HFFc6 (cell line): ENCODE measurements at places on chromosomes 5 and 9.
A peak's percentile ranks its signal among the peaks of the same experiment; 100 is the strongest.

- no peak for DNase-seq
Measured at GRCh38 chr5:169150108-169150507, 150.8 kb downstream of the SLIT3 start.

- DNase-seq = no peak
Measured at GRCh38 chr9:14298601-14299022, 15.3 kb downstream of the NFIB start.

DNA sequence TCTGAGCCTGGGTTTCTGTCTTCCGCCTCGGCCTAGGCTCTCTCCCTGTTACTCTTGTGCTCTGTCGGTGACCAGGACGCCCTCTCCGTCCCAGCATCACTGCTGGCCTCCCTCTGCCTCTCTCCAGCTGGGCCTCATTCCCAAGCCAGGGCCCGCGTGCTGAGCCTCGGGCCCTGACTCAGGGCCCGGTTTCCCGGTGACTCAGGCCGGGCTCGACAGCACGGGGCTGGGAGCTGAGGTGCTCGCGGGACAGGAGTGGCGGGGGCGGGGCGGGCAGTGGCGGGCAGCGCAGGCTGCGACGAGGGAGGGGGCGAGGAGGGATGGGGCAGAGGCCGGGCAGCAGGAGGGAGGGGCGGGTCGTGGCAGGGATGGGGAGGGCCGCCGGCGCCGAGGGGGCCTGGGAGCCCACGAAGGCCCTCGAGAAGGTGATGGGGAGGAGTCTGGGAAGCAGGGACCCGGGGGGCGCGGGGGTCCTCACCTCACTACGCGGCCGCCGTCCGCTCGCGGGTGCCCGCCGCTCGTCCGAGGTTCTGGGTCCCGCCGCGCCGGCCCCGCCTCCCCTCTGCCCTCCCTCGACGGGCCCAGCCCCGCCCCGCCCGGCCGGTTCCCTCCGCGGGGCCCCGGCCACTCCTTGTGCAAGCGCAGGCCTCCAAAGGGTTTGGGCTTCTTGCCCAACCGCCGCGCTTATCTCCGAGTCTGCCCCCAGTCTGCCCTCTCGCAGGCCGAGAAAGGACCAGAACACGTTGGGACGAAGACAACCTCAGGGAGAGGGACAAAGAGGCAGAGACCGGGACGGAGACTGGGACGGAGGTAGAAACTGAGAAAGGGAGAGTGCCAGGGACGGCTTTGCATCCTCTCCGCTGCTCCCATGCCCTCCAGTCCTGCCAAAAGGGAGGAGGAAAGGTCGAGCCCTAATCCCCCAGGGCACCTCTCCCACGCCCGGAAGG lies at the start of gene ARAP3:
TSS of gene ARAP3 (minus strand) at position 536 of the 947 bp plus-strand sequence. CDS start 1,744 bp downstream, outside the sequence.
- DNase-seq = peak; percentile 72

DNA sequence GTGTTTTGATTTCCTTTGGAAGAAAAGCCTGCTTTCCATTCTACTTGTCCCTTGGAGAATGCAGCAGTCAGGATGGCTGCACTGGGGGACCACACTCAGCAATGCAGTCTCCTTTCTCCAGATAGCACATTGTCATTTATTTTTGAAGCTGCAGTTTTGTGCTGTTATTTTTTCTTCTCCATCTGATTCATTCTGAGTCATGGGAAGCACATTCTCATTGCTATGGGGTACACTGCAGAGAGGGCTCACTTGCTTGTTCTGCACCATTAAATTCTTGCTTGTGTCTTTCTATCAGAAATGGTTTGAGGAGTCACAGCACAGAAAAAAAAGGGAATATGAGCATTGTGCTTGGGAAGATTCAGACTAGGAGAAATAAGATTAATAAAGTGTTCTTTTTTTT lies 39.7 kb upstream of the POC5 start:
- DNase-seq = no peak

DNA sequence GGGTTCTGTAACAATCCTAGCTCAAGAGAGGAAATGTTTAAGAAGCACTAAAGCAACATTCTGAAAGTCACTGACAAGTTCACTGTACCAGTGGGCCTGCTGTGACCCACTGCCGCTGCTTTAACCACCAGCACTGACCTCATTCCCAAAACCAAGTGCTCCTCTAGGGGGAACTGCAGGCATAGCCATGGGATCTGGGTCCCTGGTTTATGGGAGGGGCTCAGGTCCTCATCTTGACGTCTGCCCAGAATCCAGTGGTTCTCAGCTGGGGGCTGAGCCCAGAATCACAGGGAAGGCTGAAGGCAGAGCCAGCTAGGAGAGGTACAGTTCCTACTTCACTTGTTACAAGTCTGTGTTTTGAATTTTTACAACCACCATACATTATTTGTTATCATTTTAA lies 36.1 kb upstream of the SLC2A8 start:
- no peak for DNase-seq

GRCh38 chr5:131649161-131649560 lies 14.1 kb upstream of the RAPGEF6 start:
- DNase-seq = peak; percentile 44

GRCh38 chr5:178642351-178642909 lies 15.6 kb upstream of the CLK4 start:
- peak; percentile 91 for DNase-seq

- no peak for DNase-seq
Measured at GRCh38 chr9:90107040-90107725, 502.4 kb downstream of the GADD45G start.

DNA sequence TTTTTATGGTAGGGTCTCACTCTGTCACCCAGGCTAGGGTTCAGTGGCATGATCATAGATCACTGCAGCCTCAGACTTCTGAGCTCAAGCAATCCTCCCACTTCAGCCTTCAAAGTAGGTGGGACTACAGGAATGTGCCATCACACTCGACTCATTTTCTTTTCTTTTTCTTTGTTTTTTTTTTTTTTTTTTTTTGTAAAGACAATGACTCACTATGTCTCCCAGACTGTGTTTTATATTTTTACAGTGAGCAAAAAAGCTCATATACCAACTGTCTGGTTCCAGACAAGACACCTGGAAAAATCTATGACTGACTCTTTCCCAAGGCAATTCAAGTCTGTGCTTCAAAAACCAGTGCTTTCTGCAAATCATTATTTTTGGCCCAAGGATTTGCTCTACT lies 10.8 kb upstream of the FOXD1 start:
- DNase-seq = no peak

GRCh38 chr5:10726913-10727517 lies 34.0 kb downstream of the DAP start:
- DNase-seq = no peak

DNA sequence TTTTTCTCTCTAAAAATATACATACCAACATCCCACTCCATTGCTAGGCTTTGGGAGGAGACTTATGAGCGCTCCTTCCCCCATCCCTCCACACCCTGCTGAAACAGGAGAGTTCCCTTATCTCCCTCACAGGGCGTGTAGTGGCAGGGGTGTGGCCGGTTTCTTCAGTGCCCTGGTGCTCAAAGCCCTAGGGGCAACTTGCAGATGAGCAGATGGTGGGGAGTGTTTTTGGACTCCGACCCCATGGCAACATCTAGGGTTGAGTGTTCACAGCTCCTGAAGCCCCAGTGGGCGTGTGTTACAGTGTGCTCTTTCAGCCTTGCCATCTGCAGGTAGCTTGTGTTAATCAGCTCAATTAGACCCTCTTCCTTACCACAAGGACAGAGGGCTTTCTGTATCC lies 409.5 kb downstream of the MAT2B start:
- DNase-seq = no peak

- no peak for DNase-seq
Measured at GRCh38 chr5:16382047-16382446, 83.6 kb downstream of the ZNF622 start.

DNA sequence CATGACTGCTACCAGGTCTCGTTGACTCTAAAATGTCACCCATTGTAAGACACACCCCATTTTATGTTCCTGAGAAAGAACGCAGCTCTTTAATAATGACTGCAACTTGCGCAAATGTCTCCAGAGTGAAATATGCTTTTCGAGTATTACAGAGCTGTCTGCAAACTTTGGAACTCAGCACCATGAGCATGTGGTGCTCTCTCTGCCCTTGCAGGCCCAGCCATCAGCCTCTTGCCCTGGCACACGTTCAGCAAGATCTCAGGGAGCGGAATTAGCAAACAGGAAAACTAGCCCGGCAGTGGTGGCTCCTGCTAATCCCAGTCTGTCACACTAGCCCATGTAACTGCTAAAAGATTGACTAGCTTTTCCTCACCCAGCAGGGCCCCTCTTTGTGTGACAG lies 114.5 kb upstream of the SLC1A3 start:
- no peak for DNase-seq

GRCh38 chr5:172768573-172769341 lies 2.2 kb downstream of the DUSP1 start:
- peak; percentile 71 for DNase-seq

- DNase-seq = no peak
Measured at GRCh38 chr9:111812337-111812736, 17.6 kb upstream of the SHOC1 start.

GRCh38 chr5:177981296-177982071 lies 14.6 kb downstream of the PROP1 start:
- DNase-seq = no peak

DNA sequence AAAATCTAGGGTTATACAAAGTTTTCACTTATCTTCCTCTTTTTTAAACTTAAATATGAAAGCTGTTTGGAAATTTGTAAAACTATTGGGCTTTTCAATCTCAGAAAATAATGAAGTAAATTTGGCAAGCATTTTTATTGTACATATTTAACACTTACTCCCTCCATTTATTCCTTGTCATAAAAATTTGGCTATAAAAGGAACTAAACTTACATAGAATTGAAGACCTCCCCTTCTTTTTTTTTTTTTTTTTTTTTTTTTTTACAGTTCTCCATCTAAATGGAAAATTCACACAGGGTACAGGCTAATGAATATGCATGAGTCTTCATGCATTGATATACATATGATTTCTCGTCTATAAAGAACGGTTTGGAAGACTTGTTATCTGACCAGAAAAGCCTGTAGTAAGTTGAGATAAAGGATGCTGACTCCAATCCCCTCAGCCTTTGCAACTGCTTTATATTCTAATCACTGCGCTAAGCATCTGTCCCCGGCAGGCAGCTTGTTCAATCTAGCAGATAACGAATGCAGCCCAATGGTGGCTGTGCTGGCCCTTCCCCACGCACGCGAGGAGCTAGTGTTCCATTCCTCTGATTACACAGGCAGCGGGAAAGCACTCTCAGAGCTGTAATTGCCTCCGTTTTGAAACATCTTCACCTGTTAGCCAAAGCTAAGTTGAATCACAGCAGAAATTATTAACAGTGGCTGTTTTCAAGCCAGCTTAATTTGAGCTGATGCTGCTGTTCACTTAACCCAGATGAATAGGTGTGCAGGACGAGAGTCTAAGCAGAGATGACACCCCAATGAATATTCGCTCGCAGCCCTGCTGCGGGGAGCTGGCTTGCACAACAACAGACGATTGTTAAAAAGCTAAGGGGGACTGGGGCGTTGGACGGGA lies 453.8 kb upstream of the ZNF608 start:
- DNase-seq = no peak

DNA sequence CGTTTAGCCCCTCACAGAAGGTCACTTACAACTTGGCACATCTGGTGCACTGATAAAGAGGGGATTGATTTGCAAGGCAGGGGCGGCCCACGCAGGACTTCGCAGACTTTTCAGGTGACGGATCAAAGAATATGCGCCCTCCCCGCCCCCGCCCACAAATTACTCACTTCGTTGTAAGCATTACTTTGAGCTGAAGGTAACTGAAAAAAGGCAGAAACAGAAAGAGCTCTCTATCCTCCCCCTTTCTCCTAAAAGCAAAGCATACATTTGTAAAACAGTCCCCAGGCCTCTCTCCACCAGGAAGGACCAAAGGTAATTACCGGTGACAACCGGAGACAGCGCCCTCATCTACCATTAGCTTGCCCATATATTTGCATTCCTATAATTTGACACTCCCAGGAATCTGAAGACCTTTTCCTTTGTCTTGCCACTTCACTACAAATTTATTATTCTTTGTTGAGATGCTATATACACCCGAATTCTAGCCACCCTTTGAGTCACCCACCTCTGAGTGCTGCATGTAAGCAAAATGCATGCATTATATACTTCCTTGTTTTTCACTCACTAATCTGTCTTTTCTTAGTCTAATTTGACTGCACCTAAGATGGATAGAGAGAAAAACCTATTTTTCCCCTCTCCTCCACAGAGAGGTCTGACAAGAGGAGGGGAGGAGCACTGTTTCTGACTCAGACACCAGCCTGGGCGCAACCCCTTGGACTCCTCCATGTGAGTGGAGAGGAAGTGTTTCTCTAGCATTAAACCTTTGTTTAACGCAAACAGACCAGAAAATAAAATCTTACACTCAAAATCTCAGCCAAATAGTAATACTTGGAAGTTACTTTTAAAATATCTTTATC lies 74.7 kb upstream of the SPIN1 start:
- no peak for DNase-seq

DNA sequence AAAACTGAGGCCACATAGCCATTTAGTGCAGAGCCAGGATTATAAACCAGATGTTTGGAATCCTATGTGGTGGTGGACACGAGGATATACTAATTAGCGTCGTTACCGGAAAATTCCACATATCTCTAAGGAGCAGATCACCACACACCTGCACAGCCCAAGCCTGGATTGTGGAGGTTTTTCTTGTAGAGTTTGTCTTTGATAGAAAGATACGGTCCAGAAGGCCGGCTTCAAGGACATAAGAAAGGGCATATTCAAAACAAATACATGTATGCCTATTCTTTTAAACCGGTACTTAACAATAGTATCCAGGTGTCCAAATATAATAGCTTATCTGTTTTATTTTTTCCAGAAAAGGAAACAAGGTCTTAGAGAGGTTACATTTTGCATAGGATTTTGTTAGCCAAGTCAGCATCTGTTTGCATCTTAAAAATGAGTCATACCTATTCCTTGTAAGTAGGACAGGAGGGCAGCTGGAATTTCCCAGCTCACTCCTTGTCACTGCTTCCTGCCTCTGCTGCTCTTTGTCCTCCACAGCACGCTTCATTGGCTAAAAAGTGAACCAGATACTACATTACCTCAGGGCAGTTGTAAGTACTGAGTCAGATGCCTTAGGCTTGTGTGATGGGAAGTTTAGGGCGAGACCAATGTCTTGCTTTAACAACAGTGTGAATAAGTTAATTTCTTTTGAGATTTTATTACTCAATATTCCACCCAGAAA lies 3.6 kb downstream of the TMC1 start:
- peak; percentile 99 for DNase-seq

DNA sequence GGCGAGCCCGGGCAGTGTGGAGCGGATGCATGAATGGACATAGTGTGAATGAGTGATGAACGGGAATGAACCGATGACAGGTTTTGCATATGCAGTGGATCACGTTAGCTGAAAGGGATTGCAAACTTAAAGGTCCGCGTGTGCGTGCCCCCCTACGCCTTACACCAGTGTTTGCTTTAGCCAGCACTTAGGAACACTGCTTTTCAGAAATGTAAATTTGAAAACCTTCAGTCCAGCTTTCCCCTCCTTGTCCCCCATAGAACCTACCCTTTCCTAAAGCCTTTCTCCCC lies 692 bp downstream of the PSAT1 start:
- DNase-seq = no peak

GRCh38 chr9:89996773-89997172 lies 392.0 kb downstream of the GADD45G start:
- no peak for DNase-seq

- no peak for DNase-seq
Measured at GRCh38 chr9:99690573-99690972, 131.1 kb upstream of the NR4A3 start.

GRCh38 chr5:103216137-103216536 lies 42.4 kb upstream of the MACIR start:
- no peak for DNase-seq
